ENCODE measurements at places on chromosomes 7 and 10. TPM values are rescaled to one million over a fixed set of nuclear protein-coding genes. Genes with fewer than 3 reads are reported as not detected.

Gene LRIT1
- not detected for total RNA-seq

DNA sequence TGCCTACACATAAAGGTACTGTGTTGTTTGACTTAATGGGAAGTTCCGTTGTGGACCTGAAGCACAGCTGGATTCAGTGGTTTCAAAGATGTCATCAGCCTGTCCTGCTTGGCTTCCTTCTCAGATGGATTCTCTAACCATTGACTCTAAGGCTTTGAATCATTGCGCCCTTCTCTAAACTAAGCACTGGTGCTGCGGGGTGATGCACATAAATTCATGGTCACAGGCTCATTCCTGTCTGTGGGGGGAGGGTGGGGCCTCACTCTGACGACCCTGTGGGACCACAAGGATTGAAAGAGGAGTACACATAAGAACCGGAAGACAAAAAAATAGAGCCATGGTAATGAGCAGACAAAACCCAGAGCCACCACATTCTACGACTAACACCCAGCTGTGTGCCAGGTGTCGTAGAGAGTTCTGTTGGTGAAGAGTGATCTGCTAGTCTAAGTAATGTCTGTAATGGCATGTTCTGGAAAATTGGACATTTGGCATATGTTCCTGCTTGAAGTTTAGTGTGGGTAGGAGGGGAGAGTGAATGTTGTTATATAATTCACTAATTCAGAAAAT lies 97.3 kb upstream of the YAE1 start:
- DNase-seq, result no peak

DNA sequence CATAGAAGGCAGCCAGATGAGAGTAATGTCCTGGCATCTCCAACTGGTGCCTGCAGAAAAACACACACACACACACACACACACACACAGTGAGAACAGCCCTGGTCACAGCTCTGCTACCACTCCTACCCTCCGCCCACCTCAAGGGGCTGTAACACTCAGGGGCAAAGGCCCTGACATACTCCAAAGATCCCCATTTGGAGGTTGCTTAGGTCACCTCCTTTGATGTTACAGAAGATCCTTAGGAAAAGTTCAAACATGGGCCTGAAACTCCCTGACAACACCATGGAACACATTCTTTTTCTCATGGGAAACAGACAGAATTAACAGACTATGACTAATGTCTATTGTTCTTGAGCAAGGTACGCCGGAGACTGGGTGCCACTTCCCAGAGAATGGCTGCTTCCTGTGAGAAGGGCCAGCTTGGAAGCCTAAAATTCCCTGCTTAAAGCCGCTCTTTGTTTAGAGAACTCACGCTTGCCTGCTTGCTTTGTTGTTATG lies 27.7 kb downstream of the DENND11 start:
- DNase-seq, result no peak

Gene SPAG6
- total RNA-seq, result 0.33 TPM

DNA sequence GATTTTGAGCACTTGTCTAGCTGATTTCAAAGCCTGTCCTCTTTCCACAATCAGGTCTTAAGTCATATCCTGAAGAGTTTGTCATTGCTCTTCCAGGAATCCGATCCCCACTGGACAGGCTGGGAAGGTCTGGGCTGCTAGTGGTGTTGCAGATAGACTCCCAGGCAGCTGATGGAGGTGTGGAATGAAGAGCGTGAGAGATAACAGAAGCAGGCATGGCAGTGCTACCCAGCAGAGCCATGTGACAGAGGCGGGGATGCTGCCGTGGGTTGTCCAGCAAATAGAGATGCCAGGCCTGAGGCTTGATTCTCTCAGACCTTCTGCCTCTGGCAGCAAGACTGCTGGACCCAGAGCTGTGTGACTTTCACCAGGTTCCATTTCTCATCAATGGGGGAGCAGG lies 116.5 kb upstream of the EEPD1 start:
- no peak for DNase-seq

Gene CTAGE4
- 1.0 TPM for total RNA-seq

DNA sequence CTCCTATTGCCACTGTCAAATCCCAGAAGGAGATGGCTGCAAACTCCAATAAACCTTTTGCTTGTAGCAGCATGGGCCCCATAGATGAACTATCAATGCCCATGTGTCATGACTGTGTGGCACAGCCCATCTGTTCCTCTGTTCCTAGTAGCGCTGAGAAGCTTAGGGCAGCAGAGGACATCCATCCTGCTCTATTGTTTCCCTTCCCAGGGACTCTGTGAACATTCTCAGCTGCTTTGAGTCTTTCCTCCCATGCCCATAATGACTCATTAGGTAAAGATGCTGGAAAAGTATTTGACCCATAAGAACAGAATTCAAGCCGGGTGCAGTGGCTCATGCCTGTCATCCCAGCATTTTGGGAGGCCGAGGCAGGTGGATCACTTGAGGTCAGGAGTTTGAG lies 28.3 kb downstream of the STMP1 start:
- no peak for DNase-seq

- no peak for DNase-seq
Measured at GRCh38 chr7:119999738-120000475, 273.1 kb upstream of the KCND2 start.

Gene HIF1AN
- total RNA-seq, result 51.9 TPM

Gene ANKRD61
- total RNA-seq, result not detected

DNA sequence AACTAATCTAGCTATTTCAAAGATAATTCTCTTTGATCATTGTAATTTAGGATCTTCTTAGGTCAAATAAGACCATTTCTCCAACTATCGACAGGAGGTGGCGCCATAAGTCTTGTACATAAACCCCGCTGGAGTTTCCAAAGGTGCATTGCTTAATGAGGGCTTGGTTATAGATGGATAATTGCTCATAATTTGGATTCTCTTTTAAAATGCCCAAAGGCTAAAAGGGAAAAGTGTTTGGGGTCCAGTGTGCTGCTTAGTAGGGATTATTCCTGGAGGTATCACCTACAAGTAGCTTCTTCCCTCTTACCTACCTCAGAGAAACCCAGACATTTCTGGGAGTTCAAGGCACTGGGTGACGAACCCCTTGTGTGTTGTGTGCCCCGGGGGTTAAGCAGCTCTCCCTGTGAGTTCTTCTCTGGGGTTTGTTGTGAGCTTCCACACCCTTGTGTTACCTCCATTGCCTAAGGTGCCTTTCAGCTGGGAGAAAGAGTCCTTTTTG lies 75.2 kb downstream of the PAXIP1 start:
- DNase-seq, result peak; percentile 74
